ENCODE measurements at places on chromosomes 12 and 14.

DNA sequence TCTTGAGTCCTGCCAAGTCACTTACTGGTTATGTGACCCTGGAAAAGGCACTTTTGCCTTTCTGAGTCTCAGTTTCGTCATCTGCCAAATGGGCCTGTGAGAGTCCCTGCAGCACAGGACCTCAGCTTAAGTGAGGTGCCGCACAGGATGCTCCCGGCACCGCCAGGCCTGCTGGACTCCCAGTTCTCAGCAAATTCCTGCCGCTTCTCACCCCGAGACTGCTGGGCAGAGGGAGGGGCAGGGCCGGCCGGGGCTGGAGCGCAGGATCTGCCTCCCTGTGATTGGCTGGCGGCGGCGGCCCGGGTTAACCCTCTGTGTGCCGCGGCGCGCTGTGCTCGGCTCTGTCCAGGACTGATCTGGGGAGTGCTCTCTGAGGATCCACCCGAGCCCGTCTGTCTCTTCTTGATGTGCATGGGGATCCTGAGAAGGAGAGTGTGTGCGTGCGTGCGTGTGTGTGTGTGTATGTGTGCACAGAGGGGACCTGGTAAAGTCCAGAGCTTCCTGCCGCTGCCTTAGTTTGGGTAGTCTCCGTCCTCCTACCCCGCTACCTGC, 8.6 kb downstream of the SETD1B start:
- peak; percentile 42 for DNase-seq

DNA sequence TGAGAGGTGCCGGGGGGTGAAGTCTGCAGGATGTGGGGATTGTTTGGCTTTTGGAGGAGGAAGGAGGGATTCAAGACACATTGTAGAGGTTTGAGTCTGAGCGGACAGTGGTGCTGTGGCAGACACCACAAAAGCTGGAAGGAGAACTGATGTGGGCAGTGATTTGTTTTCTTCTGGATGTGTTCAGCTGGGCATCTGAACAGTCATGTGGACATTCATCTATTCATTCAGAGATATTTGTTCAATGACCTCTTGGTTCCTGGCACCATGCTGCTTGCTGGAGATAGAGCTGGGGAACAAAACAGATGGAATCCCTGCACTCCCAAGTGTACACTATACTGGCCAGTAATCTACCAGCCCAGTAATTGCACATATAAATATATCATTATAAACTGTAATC, 64.0 kb downstream of the PTPN11 start:
- no peak for DNase-seq

DNA sequence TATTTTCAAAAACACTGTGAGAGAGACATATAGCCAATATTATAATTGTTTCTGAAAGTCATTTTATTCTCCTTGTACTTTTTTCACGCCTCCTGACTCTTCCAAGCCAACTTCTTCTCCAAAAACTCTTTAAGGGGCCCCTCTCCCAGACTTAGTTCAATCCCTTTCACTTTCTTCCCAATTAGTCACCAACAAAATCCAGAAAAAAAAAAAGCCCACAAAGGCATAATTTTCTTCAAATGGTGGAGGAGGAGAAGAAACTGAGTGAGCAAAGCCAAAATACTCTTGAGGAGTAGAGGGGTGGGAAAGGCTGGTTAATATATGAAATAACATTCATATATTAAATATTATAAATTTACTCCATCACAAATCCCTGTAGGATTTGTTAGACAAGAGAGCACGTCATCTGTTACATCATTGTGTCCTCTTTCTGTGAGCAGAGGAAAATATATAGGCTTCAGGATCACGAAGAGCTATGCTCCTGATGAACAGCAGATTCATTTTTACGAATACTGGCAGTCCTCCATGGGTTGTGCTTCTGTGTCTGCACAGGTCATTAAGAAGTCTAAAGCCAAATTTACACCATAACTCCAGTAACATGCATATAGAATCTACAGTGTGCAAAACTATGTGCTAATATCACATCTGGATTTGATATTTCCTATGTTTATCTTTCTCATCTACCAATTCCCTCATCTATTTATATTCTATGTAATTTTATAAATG, 25.9 kb upstream of the NID2 start:
- DNase-seq = no peak

DNA sequence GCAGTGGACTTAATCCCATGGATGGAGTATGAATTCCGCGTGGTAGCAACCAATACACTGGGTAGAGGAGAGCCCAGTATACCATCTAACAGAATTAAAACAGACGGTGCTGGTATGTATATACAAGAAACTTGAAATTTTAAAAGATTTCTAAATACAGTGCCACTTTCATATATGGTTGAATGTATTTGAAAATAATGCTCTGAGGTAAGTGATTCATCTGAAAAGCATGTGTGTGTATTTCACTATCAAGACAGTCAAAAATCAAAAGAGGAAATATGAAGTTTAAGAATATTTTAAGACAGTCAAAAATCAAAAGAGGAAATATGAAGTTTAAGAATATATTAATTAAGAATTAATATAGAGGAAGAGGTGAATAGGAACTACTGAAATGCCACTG, 195.0 kb upstream of the PDZRN4 start:
- no peak for DNase-seq

DNA sequence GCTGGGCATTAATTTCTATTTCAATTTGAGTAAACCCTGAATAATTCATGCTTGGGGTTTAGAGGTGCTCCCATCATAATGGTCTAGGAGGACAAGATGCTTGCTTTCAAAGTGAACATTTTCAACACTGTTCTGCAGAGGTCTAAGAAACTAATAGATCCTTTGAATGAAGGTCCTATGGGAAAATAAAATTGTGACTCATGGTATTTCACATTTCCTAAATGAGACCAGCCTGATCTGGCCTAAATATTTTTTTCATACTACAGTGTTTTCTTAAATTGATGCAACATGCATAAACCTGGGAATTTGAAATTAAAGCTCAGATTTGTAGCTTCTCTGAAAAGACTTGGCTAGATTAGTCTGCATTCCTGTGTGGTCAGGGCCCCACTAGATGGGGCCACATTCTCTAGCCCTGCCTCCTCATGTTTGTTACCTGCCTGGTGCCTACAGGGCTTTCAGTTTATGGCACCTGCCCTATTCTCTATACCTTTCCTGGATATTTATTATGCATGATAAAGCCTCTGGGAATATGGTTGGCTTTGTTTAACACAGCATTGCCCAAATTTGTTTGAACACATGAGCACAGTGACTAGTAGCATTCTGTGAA, 112.7 kb downstream of the METTL25 start:
- DNase-seq = no peak

DNA sequence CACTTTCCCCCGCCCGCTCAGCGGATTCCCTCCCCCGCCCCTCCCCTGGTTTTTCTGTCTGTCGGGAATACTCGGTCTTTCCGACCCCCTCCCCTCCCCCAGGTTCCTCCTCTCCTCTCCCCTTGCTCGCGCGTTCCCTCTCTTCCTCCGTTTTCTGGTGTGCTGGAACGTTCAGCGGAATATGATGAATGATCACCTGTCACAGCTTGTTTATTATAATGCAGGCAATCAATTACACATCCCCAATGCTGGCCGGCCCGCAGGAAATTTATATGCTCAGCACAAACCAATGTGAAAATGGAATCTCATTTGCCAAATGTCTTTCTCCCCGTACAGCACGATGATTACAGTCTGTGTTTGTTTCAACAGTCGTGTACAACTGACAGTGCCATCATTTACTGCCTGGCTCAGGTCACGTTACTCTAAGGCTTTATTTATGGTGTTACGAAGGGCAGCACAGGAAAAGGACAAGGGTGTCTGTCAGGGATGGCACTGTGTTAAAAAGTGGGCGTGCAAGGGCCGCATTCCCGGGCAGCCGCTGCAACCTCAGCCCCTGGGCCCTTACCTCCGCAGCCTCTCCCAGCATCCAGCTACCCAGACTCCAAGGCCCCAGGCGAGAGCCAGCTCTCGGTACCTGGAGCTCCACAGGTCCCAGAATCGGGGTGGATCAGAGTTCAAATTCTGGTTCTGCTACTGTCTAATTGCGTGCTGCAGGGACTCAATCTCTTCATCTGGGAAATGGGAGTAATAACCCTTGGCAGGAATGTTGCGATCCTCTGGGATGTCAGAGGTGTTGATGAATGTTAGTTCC, 24.7 kb upstream of the MAP1LC3B2 start:
- no peak for DNase-seq

DNA sequence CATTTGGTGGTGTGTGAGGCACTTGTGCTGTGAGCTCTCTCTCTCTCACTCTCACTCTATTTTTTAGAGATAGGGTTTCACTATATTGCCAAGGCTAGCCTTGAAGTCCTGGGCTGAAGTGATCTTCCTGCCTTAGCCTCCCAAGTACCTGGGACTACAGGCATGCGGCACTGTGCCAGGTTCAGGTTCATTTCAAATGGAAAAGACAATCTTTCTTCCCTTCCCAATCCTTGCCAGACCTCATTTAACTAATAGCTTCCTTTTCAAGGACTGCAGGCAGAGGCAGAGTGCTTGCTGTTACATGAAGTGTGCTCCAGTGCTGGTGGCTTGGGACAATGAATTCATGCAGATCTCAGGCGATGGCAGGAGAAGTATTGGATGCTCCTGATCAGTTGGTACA, 73.2 kb upstream of the BICD1 start:
- no peak for DNase-seq

DNA sequence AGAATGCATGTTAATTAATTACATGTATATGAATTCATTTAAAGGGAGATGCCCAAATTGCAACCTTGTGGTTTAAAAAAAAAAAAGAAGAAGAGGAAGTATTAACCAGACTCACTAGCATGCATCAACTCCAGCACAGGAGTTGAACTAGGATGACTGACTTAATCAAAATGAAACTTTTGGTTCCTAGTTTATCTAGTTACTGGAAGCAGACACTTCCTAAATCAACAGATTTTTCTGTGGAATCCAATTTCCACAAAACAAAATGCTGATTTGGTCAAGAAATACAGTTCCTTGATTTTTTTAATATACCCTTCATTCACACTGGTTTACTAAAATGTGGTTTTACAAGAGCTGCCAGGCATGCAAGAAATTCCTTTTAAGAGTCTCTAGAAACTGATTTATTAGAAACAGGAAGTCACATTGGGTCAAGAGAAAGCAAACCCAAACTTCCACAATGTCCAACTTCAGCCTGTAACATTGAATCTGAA, 41.6 kb downstream of the ITPR2 start:
- DNase-seq = no peak

GRCh38 chr14:65045006-65045405, 57.3 kb downstream of the MAX start:
- no peak for DNase-seq

- DNase-seq = no peak
Measured at GRCh38 chr14:101540481-101541462, 20.5 kb upstream of the DIO3 start.

DNA sequence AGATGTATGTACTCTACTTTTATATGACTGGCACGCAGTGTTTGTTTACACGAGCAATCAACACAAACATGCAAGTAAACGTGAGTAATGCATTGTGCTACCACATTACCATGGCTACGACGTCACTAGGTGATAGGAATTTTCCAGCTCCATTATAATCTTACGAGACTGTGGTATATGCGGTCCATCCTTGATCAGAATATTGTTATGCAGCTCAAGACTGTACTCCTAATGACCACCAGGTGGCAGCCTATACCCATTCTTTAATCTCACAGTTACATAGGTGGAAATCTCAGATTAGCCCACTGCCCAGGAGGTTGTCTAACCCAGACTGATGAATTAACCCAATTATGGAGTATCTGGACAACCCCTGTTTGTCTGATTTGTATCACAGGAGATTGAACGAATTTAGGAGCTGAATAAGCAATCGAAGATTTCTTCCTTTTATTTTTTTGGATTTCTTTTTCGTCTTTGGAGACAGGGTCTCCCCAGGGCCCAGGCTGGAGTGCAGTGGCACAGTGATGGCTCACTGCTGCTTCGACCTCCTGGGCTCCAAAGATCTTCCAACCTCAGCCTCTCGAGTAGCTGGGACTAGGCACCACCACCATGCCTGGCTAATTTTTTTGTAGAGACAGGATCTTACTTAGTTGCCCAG, 8.7 kb upstream of the TESPA1 start:
- DNase-seq = no peak

DNA sequence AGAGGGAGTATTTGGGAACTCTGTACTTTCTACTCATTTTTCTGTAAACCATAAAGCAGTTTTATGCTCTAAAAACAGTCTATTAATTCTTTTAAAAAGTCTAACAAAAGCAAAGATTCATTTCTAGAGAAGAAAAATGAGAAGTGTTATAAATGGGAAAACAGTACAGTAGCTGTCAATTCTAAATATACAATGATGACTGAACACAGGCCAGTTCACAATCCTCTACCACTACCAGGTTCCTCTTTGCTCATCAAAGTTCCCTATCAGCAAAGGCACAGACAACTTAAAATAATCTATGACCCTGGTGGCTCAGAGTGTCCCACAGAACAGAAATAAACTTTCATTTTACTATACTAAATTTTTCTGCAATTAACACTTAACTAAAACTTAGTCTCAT, 12.5 kb downstream of the NAA25 start:
- DNase-seq = no peak

DNA sequence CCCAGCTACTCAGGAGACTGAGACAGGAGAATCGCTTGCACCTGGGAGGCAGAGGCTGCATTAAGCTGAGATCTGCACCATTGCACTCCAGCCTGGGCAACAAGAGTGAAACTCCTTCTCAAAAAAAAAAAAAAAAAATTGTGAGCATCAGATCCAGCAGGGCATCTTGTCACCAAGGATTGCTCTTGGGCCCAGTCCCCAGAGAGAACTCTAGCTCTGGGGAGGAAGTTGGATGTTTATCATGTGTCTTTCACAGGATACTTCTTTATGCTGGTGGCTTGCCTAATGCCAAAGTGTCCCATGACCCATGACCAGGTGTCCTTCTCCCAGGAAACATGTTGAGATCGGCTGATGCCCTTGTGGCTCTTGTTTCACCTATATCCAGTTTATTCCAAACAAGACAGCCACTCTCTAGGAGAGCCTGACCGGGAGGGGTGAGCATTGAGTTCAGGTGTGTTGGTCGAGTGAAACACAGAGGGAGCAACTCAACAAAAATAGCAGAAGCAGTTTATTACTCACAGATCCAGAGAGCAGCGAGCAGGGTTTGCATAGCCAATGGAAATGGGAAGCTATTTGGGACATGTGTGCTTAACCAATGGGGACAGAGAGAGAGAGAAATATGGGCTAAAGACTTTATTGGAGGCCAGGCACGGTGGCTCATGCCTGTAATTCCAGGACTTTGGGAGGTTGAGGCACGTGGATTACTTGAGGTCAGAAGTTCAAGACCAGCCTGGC, 6.6 kb upstream of the TCHP start:
- DNase-seq = no peak

DNA sequence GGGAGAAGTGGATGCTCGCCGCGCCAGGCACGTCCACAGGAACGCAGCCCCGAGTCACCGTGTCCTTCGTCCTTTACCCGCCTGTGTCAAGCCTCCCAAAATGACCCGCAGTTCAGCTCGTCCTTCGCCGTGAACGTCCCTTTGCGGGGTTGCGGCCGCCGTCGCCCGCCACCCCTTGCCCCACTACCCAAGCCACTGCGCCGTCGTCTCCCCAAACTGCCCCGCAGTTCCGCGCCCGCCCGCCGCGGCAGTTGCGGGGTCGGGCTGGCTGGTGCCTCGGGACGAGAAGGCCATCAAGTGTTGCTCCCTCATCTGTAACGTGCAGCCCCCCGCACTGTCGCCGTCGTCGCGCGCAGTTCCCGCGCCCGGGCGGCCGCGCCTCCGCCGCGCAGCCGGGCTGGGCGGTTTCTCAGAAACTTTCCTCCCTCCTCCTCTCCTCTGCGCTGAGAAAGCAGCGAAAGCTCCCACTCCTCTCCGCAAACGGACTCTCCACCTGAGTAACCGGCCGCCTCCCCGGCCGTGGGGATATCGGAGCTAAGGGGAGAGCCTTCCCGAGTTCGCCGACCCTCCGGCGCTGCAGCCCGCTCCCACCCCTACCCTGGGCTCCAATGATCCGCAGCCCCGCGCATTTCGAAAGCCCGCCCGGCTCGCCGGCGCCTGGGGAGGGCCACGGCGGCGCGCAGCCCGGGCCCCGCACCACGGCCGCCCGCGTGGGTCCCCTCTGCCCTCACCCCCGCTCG, 6.7 kb downstream of the CDKN1B start:
- peak; percentile 46 for DNase-seq
